ENCODE measurements at places on chromosomes 11 and 22.

- peak; percentile 58 for DNase-seq
Observed at GRCh38 chr22:39149915-39150847, 2.3 kb downstream of the CBX7 start.

- peak; percentile 91 for DNase-seq
Observed at GRCh38 chr22:17738386-17739128, 35.7 kb downstream of the BID start.

- no peak for DNase-seq
Observed at GRCh38 chr11:9941991-9942390, 278.1 kb downstream of the SWAP70 start.

GRCh38 chr11:18769802-18770456 is 21.7 kb downstream of the PTPN5 start:
- no peak for DNase-seq

- DNase-seq, result peak; percentile 69
Observed at GRCh38 chr11:96465512-96465911, 75.7 kb downstream of the JRKL start.

DNA sequence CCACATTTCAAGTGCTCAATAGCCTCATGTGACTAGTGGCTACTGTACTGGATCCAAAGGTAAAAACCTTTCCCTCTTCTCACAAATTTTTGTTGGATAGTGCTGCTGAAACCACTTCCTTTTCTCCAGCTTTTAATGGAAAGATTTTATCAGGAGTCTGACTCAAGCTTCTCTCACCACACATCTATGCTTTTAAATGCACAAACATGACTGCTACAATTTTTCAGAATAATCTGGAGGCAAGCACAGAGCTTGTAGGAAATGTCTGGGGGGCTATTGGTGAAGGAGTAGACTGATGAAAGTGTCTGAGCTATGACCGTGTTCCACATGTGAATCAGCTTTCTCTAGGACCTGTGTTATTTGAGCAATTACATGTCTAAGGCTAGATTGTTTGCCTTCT is 101.1 kb upstream of the FAT3 start:
- no peak for DNase-seq

GRCh38 chr11:117381481-117382387 is 54.1 kb downstream of the CEP164 start:
- no peak for DNase-seq

GRCh38 chr11:11107076-11107723 is 245.8 kb downstream of the CSNK2A3 start:
- DNase-seq, result no peak

DNA sequence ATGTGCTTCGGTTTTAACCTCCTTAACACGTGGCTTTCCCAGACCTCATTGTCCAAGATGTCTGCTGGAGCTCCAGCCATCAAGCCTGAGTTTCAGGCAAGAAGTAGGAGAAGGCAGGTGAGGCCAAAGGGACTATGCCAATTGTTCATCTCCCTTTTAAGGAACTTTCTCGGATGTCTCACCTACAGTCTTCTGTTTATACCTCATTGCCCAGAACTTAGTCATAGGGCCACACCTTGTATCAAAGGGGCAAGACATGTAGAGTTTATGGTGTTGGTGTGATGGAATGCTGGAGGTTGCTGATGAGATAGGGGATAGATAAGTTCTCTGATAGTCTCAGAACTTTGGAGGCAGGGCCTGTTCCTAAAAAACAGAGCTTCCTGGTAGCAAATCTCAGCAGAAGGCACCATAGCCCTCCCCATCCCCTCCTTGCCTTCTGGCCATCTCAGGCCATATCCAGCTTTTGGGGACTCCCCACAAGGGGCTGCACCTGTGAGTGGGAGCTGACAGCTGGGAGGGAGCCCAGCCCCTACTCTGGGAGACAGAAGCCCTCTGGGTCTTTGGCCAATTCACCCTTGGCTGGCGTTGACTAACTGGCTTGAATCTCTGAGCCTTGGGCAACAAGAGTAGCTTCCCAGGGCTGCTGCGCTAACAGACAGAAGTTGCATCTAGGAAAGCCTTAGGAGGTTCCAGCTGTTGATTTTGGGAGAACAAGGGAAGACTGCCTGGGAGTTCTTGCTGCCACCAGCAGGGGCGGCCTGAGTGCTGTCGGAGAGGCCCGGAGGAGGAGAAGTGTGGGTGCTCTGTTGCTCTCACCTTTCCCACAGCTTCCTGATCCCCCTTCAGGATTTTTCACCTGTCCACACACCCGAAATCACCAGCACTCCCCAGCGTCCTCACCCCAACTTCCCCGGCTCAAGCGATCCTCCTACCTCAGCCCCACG is 149.8 kb upstream of the THY1 start:
- no peak for DNase-seq

DNA sequence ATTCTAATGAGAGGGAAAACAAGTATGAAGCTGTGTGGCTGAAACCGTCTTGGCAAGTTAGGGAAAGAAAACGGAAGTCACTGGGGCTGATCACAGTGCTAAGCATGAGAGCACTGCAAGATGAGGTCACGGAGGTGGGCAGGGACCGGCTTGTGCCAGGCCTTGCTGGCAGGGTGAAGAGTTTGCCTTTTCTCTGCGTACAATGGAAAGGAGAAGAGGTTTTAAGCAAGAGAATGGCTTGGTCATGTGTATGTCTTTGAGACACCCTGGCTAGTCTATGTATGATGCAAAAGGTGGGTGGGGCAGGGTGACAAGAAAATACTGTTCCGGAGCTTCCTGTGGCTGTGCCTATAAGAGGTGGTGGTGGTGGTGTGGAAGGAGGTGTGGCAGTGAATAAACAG is 567.9 kb downstream of the NTM start:
- peak; percentile 60 for DNase-seq

DNA sequence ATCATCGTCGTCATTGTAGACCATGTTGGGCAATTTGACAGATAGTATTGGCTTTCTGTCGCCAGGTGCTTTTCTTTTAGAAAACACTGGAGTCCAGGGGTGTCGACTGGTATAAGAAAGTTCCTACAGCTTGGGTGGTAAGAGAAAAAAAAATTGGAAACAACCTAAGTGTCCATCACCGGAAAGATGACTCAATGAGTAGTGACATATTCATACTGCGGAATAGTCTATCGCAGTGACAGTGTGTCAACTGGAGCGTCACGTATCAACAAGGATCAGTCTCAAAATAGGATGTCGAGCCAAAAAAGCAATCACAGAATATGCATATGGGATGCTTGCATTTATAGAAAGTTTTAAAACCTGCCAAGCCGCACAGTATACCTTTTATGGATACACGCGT is 157.6 kb downstream of the MN1 start:
- no peak for DNase-seq

- no peak for DNase-seq
Observed at GRCh38 chr11:83480251-83480650, 194.1 kb upstream of the CCDC90B start.

GRCh38 chr11:102447941-102448868 is 4.4 kb downstream of the TMEM123 start:
- DNase-seq, result no peak

GRCh38 chr22:42591987-42592386 is 22.7 kb downstream of the POLDIP3 start:
- DNase-seq, result no peak

GRCh38 chr11:57432714-57433163 is 5.8 kb upstream of the SLC43A3 start:
- no peak for DNase-seq

DNA sequence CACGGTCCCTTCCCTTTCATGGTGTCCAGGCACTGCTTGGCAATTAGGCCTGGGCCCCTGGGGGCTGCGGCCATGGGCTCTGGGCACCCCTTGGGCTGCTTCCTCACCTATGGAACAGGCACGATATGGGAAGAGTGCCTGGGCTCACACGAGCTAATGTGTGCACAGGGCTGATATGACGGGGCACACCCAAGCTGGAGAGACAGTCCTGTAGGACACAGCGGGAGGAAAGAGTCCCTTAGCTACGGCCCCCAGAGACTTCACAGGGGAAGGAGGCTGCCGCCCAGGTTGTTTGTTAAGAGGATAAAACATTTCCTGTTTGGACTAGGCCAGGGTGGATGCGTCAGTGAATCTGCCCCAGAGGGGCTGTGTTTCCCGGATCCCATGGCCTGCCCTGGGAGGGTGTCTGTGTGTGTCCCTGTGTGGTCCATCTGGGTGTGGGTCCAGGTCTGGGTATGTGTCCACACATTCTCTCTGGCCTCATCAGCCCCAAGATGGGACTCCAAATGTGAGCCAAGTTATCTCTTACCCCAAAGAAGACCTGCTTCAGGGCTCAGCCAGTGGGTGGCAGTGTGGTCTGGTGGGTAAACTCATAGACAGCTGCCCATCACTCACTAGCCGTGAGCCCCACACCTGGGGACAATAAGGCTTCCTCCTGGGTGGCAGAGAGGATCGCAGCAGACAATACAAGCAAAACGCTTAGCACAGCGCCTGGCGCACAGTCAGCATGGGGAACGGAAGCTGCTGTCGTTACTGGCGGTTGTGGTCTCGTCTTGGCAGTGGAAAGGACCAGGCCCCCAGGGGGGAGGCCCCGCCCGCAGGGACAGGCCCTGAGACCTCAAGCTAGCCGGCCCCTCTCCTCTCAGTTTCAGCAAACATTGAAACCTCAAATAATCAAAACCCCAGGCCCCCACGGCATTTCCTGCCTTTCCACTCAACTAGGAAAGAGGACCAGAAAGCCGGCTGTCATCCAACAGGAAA is 3.2 kb upstream of the EMID1 start:
- DNase-seq, result no peak

DNA sequence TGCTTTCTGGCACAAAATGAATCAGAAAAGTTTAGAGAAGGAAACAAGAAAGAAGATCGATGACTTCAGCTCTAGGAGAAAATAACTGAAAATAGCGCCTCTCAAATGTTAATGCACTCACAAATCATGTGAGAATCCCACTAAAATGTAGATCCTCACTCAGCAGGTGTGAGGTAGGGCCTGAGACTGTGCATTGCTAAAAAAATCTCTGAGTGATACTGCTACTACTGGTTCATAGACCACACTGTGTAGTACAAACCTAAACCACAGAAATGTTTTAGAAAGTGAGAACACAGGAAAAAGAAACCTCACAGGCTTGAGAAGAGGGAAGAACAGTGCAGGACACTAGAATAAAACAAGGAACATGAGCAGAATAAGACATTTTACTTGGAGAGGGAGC is 2.0 kb downstream of the OR8D4 start:
- DNase-seq, result no peak

DNA sequence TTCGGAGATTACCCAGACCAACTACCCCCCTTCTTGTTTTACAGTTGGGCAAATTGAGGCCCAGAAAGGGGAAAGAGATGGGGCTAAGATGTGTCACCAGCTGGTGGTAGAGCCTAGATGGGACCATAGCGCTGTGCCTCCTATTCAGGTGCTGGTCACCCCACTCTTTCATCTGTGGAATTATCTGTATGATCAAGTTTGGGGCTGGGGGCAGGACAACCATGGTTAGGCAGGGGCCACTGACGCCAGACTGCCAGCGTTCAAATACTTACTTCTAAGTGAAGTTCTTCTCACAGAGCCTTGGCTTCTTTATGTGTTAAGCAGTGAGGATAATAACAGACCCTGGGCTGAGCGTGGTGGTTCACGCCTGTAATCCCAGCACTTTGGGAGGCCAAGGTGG is 55.9 kb downstream of the IGLL1 start:
- DNase-seq, result no peak

Measured in cerebellar cortex (tissue), 1 donor.